Esophagus squamous epithelium (tissue), 5 donors: ENCODE measurements at places on chromosomes 11 and 22.

DNA sequence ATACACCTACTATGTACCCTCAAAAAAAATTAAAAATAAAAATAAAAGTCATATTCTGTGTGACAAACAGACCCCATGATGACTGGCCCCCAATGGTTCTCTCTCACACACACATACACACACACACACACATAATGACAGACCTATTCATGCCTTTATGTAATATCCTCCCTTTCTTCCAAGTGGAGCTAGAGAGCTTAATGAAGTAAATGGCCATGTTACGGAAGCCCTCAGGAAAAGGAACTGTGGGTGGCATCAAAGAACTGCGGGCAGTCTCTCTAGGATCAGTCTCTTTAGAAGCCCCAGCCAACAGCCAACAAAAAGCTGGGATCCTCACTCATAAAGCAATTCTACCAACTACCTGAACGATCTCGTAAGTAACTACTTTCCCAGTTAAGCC lies 125.5 kb downstream of the SIK3 start:
- DNase-seq: no peak

DNA sequence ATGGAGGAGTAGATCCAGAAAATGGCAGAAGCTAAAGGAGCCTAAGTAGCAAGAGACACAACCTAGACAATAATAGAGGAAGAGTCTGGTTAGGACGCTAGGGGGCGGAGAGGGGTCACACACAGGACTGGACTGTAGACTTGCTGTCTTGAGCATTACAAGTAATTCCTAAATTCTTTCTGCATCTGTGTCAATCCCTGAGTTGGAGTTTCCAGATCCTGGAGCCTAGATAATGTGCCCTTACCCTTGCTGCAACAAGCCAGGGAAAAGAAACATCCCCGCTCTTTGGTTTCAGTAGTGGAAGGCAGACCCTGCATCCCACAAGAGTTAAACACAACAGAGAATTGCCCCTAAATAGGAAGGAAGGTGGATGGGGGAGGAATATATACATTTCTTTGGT lies 14.9 kb upstream of the CCDC73 start:
- no peak for DNase-seq

DNA sequence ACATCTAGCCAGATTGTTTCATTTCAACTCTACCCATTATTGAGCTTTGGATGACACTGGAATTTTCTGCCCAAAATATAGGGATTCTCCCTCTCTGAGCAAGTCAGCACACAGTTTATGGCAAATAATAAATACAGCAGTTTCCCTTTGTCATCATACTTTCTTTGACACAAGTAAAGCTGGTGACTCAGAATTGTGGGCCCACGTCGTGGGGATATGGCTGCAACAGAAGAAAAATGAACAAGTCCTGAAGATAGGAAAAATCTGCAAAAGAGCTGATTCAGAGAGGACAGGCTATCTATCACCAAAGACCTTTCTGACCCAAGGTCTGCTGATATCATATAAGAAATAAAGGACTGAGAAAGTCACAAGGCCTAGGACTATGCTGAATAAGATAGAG lies 236.3 kb upstream of the ZC3H12C start:
- DNase-seq: no peak

DNA sequence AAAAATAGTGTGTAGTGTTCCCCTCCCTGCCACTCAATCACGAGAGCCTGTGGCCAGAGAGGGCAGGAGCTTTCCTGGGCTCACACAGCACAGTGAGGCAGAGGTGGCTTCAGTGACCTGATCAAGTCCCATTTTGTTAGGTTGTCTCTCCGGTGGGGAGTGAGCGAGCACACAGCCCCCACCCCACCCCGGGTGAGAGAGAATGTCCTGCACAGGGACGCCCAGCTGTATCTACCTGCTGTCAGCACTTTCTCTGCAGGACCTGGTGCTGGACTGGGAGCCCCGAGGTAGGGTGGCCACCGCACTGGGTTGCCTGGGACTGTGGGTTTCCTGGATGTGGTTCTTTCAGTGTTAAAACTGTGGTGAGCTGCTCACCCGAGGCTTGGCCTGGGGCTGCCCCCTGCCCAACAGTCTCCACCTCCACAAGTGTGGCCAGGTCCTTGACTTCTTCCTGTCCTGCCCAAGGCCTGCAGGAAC lies 6.1 kb downstream of the CAPN5 start:
- no peak for DNase-seq

DNA sequence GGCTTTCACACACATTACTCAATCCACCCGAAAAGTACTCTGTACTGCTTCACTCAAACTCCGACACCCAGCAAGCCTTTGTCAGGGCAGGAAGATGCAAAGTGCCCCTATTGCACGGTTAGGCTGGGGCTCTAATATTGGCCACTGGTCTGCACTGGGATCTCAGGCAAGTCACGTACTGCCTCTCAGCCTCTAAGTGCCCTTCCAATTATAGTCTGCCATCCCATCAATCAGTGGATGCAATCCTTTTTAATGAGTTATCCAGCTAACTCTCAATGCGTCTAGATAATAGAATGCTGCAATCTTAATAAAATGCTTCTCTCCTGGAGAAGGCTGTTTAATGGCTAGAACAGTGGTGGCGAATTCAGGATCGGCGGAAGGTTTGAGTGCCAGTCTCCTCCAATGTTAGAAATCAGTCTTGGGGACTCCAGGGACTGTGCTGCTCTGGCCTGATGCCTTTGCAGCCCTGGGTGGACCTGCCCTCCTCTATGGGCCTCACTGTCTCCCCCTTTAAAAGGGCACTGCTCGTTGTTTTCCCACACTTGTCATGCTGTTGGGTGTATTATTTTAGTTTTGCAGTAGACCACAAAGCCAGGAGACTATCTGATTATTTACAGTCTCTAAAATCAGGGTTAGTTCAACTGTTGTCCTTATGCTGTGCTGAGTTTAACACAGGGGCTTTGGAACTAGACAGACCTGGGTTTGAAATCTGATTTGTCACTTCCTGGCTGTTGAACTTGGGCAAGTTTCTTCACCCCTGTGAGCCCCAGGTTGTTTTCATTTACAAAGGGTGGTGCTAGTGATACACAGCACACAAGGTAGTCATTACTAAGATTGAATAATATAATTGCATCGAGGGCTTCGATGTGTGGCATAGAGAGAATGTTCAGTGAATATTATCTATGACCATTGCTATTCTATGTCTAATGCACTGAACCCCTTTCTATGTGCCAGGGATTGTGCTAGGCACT lies 36.7 kb downstream of the CLMP start:
- DNase-seq: no peak

GRCh38 chr11:10032935-10033334 lies 261.1 kb downstream of the SBF2 start:
- no peak for DNase-seq

DNA sequence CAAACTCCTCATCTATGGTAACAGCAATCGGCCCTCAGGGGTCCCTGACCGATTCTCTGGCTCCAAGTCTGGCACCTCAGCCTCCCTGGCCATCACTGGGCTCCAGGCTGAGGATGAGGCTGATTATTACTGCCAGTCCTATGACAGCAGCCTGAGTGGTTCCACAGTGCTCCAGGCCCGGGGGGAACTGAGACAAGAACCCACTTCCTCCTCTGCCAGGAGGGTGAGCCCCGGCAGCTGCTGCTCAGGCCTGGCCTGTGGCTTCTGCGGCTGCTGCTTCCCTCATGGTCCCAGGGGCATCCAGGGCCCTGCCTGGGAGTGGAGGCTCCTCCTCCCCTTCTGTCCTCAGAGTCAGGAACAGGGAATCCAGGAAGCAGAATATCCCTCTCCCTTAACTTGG lies 98.4 kb downstream of the ZNF280B start:
- DNase-seq: no peak

- DNase-seq: no peak
Measured at GRCh38 chr11:119990309-119991021, 147.4 kb downstream of the TRIM29 start.

GRCh38 chr11:34791780-34792542 lies 124.2 kb downstream of the APIP start:
- DNase-seq: no peak
